ENCODE measurements at places on chromosomes 3 and 15. TPM values are rescaled to one million over a fixed set of nuclear protein-coding genes. Genes with fewer than 3 reads are reported as not detected.

Gene DUOXA2
- not detected for total RNA-seq

DNA sequence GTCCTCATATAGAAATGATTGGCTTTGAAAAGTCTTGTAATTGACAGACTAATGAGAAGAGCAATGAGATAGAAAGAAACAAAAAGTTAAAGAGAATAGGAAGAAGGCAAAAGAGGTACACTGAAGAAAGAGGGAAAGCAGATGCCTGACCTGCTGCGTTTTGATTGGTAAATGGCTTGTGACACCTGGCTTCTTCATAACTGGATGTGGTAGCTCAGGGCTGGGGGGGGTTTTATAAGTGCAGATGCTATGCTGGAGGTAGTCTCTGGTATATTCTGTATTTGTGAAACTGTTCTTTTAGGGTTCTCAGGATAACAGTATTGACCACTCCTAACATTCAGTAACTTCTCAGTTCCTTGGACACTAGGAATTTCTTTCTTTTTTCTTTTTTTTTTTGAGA is 1.4 kb downstream of the STARD9 start:
- no peak for DNase-seq

GRCh38 chr3:193903966-193904365 is 232.0 kb upstream of the HES1 start:
- DNase-seq, result no peak

- DNase-seq, result no peak
These were observed 14.3 kb downstream of the ANP32A start for GRCh38 chr15:68806220-68807060.

- no peak for DNase-seq
These were observed 67.8 kb upstream of the ITGA11 start for GRCh38 chr15:68499620-68500312.

DNA sequence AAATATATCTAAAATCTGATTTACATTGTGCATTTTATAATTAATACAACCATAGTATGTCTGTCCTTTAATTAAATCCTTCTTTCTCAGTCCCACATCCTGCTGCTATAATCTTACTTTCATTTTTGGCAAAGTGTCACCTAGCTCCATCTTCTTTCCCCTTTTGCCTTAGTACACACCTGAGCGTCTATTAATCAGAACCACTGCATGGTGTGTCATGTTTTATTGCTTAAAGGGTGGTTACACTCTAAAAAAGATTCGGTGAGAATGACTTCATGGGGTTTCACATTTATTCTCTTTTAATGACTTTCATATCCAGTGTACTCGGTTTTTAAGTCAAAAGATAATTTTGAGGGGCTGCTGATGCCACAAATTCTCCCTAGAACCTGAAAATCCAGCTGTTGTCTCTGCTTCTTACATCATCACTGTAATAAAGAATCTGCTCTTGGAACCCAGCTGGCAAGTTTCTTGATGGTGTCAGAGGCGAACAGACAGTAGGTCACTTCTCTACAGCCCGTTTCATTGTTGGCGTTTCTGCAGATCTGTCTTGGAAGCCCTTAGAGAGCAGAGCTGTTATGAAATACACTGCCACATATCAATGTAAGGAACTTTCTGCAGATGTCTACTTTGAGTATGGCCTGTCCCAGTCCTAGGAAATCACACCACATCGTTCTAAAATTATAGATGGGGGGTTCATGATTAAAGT is 99.7 kb downstream of the TIGIT start:
- no peak for DNase-seq

Gene BMF
- total RNA-seq, result 8.0 TPM

DNA sequence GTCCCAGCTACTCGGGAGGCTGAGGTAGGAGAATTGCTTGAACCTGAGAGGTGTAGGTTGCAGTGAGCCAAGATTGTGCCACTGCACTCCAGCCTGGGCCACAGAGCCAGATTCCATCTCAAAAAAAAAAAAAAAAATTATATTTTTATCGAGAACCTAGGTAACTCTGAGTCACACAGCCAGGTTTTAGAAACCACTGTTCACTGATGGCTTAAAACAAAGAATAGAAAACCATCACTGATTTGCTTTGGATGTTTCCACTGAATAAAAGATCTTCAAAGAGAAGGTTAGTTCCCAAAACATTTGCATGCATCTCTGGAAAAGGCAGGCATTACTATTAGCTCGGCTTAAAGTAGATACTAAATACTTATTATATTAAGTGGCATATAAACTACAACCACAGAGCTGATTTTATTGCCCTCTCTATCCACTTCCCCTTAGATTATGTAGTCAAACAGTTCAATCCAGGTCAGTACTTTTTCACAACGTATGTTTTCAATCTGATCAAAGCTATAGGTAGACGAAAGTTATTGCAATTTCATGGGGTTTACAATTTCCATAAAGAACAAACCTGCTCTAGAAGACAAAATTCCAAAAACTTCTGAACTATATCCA is 1.4 kb downstream of the B4GALT4 start:
- no peak for DNase-seq

GRCh38 chr3:56890448-56891091 is 88.8 kb upstream of the ARHGEF3 start:
- DNase-seq, result no peak

DNA sequence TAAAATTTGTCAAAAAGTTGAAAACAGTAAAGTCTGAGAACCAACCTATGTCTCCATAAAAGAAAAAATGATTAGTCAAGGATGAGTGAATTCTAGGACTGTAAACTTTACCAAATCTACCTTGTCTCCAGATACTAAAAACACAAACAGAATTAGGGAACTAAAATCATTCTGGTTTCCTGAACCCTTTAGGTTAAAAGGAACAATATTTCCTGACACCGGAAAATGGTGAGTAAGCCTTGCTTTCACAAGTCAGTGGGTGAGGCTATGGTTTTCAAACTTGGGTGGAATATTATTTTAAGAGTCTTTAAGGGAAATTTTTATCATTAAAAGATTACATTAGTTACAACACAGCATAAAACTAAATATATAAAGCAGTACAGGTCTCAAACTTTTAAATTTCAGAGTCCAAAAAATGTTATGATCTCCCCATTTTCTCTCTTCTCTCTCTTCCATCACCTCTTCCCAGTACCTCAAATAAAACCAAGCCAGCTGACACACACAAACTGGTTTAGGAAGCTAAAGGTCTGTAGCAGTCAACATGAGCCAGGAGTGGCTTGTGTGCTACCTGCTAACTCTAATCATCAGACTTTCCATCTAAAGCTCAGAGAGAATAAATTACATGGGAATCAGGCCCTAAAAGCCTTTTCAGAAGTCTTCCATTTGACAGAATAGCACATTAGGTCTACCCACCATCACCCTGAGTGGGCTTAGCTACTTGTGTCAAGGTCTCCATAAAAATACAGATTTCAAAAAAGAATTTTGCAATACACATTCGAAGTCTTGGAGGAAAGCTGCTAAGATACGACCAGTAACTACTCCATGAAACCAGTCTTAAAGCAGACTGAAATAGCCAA is 2.2 kb downstream of the SLC12A6 start:
- DNase-seq, result no peak

GRCh38 chr3:153242896-153243295 is 80.9 kb downstream of the RAP2B start:
- no peak for DNase-seq

- DNase-seq, result no peak
These were observed 30.1 kb downstream of the POPDC2 start for GRCh38 chr3:119630128-119630879.

GRCh38 chr3:156615592-156616173 is 58.7 kb upstream of the TIPARP start:
- no peak for DNase-seq
